ENCODE measurements at places on chromosomes 5 and 9.

DNA sequence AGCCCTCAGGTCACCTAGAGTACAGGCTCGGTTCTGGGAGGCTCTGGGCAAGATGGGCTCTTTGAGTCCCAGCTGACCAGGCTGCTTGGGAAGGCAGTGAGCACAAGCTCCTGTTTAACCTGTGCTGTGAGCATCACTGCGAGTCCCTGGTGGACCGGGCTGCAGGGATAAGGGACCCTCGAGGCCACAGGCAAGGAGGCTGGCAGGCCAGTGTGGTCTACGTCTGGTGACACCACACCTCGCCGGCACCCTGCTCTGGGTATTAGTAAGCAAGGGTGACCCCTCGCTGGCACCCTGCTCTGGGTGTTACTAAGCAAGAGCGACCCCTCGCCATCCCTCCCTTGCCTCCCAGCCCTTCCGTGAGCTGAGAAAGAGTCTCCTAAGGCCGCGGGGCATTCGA lies 125.9 kb upstream of the FOXD4L5 start:
- DNase-seq = no peak

DNA sequence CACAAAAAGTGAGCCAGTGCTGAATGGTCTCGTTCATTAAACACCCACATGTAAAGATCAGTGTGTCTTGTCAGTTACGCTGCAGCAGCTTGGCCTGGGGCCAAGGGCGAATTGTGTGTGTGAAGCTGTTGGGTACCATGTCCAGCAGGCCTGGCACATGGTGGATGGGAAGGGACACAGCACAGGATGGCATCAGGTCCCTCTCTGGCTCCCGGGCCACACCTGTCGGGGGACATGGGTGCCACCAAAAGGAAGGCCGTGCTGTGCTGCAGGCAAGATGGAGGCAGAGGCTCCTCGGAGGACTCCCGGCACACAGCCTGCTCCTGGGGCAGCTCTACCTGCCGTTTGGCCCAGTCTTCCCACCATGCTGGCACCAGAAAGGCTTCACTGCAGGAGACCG lies 32.0 kb downstream of the NKD2 start:
- DNase-seq = no peak

DNA sequence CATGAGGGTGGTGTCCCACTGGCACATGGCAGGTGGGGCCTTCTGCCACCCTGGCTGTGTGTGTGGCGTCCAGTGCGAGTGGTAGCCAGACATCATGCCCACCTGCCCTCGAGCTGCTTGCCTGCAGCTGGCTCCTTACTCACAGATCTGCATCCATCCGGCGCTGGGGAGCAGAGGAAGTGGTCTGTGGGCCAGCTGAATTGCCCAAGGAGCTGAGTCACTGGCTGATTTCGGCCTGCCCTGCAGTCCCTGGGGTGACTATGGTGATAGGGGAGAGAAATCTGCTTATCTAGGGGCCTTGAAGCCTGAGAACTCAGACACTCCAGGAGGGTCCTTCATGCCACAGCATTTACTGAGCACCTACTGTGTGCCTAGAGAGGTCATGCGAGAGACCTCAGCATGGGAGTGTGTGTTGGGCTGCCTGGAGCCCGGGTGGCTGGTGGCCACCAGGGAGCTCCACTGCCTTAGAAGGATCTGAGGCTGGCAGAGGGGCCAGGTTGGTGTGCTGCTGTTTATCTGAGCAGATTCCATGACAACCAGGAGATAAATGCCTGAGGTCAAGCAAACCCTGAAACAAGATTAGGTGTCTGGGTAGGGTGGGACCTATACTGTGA lies 57.1 kb downstream of the SLC22A5 start:
- DNase-seq = peak; percentile 93

DNA sequence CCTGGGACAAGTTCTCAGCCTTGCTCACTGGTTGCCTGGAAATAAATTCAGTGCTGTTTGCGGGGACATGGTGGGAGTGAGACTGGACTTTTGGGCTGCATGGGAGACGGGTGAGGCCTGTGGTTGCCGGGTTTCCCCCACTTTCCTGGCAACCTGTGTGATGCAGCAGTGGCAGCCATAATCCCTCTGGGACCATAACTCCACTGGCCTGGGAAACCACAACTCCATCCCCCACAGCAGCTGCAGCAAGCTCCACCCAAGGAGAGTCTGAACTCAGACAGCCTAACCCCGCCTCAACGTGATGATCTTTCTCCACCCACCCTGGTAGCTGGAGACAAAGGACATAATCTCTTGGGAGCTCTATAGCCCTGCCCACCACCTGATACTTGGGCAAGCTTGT lies 349.9 kb downstream of the PIK3R1 start:
- DNase-seq = no peak

DNA sequence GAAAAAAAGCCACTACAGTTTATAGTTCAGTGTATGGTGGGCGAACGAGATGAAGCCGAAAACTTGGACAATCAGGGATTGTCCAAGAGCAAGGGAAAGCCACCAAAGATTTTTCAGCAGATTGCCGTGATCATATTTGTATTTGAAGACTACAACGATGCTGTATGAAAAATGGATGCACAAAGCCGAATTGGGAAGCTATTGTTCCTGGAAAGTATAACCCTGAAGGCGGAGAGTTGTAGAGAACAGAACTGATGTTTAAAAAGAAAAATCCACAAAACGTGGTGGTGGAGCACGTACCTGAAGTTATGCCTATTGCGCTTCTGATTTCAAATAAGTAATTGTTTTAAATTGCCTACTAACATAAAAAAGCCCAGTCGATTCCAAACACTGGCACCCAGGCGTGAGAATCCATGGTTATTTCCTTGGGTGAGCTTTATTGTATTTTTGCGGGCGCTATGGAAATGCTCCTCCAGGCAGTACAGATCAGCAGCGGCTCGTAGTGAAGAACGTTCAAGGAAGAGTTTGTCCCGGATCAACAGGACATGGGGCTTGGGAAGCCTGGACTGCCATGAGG lies 772 bp upstream of the TARS1 start:
- peak; percentile 37 for DNase-seq

GRCh38 chr5:27241564-27242257 lies 203.3 kb upstream of the CDH9 start:
- DNase-seq = peak; percentile 98

DNA sequence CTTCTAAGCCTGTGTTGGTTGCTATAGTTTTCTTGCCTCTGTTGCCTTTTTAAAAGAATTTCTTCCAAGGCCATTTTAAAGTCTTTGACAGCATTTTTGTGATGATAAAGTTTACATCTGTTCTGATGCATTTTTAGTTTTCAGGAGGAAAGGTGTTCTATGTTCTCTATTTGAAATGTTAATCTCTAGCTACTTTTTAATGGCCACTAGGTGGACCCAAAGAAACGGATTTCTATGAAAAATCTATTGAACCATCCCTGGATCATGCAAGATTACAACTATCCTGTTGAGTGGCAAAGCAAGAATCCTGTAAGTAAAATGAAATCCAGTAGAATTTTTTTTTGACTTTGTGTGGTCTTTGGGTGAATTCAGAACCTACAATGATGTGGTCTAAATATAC lies 60.2 kb downstream of the MELK start:
- peak; percentile 42 for DNase-seq

- no peak for DNase-seq
Observed at GRCh38 chr9:126235336-126236243, 91.0 kb upstream of the MVB12B start.

DNA sequence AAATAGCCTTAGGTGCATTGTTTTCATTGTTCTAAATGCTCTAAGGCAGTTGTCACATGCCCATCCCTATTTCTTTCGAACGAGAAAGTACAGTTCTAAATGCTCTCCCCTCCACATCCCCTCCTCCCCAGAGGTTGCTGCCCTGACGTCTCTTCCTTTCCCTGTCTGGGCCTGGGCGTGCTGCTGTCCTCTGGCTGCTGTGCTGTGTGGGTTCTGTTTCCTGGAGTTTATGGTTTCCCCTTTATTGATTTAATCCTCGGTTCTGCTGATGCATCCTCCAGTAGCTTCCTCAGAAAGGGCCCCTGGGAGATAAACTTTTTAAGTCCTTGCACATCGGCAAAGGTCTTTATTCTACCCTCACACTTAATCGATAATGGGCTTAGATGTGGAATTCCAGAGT lies 48.8 kb downstream of the MVB12B start:
- DNase-seq = peak; percentile 32

DNA sequence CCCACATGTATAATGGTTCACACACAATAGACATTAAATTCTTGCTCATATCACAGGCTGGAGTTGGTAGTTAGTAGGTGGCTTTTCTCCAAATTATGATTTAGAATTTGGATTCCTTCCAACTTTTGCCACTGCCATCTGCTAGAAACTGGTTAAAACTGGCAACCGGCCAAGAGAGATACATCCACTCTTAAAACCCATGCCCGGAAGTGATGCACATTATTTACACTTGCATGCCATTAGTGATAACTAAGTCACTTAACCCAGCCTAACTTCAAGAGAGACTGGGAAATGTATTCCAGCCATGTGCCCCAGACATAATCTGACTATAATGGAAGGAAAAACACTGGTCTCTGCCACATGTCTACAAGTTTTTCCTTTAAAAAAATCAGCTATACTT lies 395.7 kb upstream of the SEMA6A start:
- DNase-seq = peak; percentile 0

DNA sequence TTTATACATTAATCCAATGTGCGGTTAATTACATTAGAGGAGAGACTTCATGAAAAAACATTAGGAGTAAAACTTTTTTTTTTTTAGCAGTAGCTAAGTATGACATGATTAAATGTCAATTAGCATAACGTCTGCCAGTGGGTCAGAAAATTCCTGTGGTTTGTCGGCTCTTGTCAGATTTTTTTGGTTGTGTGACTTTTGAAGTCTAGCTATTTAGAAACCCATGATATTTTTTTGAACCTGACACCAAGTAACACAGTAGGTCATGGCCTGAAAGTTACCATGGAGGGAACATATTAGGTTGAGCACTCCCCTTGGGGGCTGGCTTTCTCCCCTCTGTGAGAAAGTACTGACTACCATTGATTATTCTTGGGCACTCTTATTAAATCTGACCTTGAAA lies 84.8 kb upstream of the ALDH1A1 start:
- peak; percentile 41 for DNase-seq

DNA sequence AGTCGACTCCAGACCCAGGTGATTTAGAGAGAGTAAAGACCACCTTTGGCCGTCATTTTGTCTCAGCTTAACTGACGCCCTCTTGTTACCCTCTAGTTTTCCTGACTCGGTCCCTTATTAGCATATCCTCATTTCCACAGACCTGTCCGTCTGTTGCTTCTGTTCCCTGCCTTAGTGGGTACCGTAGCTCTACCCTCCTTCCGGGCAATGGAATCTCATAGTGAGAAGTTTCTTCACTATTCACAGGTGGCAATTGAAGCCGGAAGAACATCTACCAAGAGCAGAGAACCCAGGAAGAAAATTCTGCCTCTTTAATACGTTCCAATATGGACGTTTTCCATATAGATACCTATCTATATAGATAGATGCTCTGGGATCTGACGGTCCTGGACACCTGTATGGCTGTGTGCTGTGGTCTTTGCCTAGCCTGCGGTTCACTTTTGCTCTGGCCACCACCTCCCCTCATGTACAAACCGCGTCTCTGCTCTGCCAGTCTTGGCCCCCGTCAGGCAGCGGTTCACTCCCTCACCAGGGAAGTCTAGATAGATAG lies 652 bp upstream of the TMEM161B start:
- DNase-seq = peak; percentile 16

GRCh38 chr5:88515881-88516819 lies 247.5 kb upstream of the TMEM161B start:
- DNase-seq = no peak

DNA sequence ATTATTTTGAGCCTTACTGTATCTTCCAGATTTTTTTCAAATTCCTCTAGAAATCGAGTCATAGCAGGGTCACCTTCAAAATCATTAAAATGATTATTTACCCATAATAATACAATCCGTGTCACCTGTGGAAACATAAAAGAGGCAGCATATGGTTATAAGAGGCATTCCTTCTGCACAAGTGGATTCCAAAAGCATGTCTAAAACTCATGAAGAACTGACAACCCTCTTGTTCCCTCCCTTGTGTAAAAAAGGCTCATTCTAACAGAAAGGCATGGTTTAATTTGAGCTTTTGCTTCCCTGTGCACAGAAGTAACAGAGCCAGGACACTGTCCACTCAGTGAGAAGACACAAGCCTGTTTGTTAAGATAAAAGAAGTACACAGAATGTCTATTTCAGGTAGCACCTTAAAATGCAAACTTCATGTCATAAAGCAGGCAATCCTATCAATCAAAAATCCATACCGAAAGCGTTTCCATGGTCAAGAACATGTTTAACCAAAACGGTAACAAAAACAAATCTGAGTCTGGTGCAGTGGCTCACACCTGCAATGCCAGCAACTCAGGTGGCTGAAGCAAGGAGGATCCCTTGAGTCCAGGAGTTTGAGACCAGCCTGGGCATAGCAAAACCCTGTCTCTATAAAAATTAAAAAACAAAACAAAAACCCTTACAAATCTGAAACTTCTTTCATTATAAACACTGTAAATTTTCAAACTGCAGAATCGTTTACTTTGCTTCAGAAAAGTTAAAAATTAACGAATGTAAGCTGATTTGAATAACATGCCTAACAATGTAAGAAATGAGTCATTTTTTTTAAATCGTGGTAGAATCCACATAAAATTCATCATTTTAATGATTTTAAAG lies 139.3 kb downstream of the RAPGEF6 start:
- no peak for DNase-seq

- DNase-seq = no peak
Observed at GRCh38 chr9:90460220-90460619, 182.4 kb downstream of the DIRAS2 start.

DNA sequence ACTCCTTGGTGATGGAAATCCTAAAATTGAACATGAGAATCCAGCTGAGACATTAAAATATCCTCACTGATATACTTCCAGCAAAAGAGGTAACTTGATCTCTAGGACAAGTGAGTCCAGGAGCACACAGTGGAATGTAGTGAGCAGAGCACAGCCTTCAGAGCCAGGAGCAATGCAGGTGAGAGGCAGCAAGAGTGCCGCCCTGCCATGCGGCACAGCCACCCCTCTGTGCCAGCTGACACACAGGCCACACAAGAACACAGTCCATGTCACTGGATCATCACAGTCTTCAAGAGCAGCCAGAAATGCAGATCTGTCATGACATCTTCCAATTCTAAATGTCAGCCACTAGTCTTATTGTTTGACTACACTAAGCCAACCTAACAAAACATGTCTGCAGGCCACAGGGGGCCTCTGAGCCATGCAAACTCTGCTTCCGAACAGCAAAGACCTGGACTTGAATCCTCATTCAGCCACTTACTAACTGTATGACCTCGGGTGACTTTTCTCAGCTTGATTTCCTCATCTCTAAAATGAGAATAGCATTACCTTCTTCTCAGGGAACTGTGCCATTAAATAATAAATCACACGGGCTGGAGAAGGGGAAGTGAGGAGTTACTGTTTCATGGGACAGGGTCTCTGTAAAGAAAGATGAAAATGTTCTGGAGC lies 47.0 kb downstream of the CCDC125 start:
- peak; percentile 58 for DNase-seq

DNA sequence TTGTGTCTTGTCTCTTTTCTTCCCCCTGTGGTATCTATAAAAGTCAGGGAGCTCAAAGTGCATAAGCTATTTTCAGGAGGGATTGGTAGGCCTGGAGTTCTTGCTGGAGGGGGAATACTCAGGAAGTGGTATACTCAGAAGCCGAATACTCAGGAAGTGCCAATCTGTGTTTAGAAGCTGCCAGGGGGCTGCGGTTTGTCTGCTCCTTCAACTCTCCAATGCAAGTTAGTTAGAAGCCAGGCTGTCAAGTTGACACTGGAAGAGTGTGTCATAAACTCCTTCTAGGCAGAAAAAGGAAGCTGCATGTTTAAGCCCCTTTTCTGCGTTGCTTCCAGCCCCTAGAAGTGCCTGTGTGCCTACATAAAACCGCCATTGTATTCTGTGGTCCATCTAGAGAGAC lies 366.5 kb downstream of the TAF11L14 start:
- no peak for DNase-seq

All from fibroblast of mammary gland (primary cell).